Right atrium auricular region (tissue), 2 donors: ENCODE measurements at places on chromosomes 1 and 21.
A peak's percentile ranks its signal among the peaks of the same experiment; 100 is the strongest.

DNA sequence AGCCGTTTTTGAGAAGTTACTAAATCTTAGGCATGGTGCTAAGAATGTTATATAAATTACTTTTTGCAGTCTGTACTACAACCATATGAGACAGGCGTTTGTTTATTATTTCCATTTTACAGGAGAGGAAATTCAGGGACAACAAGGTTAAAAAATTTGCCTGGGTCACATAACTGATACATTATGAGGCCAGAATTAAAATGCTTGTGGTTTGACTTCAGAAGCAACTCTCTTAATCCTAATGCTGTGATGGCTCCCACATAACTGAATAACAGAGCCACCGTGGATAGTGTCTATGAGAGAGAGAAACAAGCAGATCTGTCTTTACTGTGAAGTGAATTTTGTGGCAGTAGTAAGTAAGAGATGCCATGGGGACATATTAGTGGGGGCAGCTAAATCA is 184.9 kb downstream of the NCAM2 start:
- no peak for DNase-seq

GRCh38 chr1:90434460-90434859 is 282.6 kb downstream of the BARHL2 start:
- DNase-seq: no peak

DNA sequence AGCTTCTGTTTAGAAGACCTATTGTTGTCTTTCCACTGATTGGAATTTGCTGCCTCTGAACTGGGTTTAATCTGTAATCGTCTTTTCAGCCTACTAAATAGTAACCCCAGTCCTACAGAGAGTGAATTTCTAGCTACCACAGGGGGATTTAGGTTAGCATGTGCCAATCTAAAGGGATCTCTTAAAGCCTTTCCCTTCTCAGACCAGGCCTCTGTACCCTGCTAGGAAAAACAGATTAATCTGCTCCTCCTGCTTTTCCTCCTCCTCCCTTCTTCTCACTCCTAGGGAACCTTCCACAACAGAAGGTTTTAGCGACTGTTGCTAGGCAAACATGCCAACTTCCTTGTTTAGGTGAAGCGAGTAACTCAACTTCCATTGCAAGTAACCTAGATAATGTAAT is 1.3 kb upstream of the RC3H1 start:
- no peak for DNase-seq

DNA sequence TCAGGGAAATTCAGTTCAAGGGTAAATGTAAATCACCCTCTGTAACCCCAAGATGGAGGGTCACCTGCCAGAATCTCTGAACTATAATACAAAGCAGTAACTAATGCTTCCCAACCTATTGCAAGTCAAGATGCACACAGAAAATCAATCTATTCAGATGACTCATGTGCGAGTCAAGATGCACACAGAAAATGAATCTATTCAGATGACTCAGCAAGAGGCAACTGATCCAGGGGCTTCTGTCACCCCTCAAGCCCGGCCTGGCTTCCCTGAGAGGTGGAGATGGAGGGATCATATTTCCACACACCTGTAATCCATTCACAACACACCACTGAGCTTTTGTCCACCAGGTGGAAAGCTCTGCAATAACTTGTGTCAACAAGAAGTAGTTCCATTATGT is 17.4 kb upstream of the HIVEP3 start:
- DNase-seq: no peak

GRCh38 chr1:156566436-156566835 is 5.9 kb downstream of the IQGAP3 start:
- DNase-seq: no peak

- no peak for DNase-seq
These were observed 1141.6 kb upstream of the ADGRL2 start for GRCh38 chr1:80659161-80659560.

DNA sequence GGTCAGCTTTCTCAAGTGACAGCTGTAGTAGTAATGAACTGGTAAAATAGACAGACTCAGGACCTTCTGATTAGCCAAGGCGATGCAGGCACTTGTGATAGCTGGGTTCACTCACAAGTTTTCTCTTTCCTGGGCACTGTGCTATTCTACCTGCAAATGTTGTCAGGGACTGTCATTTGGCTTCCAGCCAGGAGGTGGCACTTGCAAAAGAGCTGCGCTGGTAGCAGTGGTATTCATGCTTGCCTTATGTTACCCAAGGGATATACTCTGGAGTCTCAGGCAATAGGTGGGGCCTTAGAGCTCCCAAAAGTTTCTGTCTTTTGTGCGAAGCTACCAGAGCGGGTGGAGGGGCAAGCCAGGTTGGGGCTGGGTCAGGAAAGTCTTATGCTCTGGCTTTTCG is 23.5 kb downstream of the IFI44 start:
- DNase-seq: no peak

DNA sequence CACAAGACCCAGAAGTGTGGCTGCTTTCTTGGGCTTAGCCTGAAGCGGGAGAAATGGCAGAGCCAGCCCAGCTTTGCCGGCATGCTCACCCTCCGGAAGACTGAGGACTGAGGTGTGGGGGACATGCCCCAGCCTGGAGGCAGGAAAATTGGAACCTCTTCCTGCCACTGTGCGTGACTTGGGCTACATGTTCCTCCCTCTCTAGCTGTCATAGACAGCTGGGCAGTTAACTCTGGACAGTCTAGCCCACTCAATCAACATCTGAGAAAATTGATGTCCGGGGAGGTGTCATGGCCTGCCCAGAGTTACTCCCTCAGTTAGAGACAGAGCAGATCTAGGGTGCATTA is 59.7 kb downstream of the UBE2T start:
- DNase-seq: no peak

GRCh38 chr1:212536586-212536985 is 72.0 kb upstream of the ATF3 start:
- DNase-seq: no peak

- no peak for DNase-seq
These were observed 82.4 kb upstream of the BCL10 start for GRCh38 chr1:85358702-85359438.

DNA sequence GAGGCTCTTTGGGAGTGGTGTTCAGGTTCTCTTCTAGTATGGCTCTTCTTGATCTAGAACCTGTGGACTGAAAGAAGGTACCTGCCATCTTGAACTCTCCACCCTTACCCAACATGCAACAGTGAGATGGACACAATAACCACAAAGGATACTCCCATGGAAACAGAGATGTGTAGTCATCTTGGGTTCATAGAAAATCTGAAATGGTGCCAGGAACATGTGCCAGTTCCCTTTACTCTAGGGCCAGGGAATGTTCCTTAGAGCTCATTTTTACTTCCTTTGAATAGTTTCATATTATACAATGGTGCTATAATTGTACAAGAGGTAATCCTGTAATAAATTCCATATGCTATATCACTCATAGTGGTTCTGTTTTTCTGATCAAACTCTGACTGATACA is 13.2 kb upstream of the SCYL3 start:
- DNase-seq: no peak

DNA sequence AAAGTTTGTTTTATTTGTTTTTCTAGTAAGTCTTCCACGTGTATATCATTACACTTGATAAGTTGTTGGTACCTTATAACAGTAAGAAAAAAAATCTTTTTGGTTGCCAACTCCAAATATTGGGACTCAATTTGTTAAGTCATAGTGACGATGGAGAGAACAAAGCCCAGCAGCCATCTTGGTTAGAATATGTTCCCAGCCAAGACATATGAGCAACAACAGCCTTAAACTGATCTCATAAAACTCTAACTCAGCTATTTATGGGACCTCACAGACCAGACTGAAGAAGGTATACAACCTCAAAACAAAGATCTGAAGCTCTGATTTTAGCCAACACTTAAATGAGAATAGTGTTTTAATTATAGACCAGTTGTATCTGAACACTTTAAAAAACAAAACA is 281.3 kb downstream of the VAV3 start:
- DNase-seq: no peak

- DNase-seq: no peak
These were observed 165.4 kb upstream of the KCNK2 start for GRCh38 chr1:214917081-214917635.

- DNase-seq: peak; percentile 85
These were observed 6.2 kb downstream of the RASSF5 start for GRCh38 chr1:206513312-206514111.

DNA sequence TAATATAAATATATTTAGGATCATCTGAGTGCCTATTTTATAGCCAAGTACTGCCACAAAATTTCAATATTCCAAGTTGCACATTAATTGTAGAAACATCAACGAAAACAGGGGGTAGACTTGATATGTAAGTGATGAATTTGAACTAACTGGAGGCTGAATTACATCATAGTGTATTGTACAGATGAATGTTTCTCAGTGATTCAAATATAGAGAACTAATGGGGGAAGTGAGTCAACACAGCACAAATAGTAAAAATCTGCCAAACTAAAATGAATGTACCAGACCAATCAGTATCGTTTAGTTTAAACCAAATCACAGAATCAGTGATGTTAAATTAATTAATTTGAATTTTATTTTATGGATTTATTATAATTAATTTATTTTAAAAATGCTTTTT is 42.8 kb downstream of the RTCA start:
- no peak for DNase-seq

DNA sequence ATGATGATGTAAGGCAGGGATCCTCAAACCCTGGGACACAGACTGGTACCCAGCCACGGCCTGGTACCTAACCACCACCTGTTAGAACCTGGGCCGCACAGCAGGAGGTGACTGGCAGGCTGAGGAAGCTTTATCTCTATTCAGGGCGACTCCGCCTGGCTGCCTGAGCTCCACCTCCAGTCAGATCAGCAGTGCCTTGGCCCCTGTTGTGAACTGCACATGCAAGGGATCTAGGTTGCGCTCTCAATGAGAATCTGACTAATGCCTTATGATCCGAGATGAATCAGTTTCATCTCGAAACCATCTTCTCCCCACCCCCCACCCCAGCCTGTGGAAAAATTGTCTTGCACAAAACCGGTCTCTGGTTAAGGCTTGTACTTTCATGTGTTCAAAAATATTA is 4.2 kb downstream of the RNPC3 start:
- no peak for DNase-seq

DNA sequence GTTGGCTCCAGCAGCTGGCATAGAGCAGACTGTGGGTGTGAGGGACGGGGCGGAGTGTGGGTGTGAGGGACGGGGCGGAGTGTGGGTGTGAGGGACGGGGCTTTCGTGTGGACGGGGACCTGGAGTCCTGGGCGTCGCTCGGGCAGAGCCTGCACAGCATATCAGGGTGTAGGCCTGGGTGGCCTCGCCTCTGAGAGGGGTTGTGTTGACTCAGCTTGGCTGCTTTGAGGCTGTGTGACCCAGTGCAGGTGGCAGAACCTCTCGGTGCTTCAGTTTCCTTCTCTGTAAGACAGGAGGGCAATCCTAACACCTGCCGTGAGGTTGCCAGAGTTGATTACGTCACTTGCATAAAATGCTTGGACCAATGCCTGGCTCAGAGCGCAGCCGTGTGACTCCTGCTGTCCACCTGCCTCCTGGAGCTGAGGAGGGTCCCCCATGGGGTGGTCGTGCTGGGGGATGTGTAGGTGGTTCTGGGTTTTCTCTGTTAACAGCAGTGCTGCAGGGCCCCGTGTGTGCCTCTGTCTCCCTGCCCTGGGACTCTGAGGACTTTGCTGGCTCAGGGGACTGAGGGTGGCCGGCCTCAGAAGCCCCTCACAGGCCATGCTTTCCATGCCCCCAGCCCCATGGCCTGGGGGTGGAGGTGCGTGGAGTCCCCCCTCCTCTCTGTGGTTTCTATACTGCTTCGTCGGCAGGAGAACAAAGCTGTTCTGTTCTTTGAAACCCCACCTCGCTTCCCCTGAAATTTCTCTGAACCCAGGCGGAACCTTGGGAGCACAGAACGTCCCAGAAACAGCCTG is 15.4 kb downstream of the PDXK start:
- no peak for DNase-seq

DNA sequence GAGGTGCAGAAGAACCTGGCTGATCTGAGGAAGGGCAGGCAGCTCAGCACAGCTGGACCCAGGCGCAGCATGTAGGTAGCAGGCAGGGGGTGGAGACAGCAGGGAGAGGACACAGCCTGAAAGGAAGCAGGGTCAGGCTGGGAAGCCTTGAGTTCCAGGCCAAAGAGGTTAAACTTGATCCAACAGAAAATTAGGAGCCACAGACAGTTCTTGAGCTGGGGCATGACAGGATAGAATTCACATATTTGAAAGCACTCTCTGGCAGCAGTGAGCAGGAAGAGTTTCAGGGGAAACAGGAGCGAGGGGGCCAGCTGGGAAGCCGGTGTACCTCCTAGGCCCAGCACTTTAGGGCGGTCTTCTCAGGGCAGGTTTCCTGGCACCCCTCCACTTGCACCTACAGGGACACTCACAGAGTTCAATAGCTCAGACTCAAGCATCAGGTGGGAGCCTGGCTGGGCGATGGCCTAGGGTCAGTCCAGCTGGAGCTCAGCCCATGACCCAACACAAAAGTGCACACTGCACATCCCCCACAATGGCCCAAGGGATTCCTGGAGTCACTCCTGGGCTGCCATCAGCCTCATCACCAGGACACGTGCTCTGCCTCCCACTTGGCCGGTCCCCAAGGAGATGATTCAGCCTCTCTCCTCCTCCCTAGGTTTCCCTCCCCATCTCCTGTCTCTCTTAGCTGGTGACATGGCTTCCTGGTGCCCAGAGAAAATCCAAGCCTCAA is 22.7 kb downstream of the MATN1 start:
- DNase-seq: peak; percentile 75

- DNase-seq: no peak
These were observed 1.3 kb downstream of the SIPA1L2 start for GRCh38 chr1:232628335-232629249.

- no peak for DNase-seq
These were observed 357.2 kb downstream of the RGS7 start for GRCh38 chr1:240999826-241000225.

- no peak for DNase-seq
These were observed 102.8 kb downstream of the CASZ1 start for GRCh38 chr1:10693497-10694273.

DNA sequence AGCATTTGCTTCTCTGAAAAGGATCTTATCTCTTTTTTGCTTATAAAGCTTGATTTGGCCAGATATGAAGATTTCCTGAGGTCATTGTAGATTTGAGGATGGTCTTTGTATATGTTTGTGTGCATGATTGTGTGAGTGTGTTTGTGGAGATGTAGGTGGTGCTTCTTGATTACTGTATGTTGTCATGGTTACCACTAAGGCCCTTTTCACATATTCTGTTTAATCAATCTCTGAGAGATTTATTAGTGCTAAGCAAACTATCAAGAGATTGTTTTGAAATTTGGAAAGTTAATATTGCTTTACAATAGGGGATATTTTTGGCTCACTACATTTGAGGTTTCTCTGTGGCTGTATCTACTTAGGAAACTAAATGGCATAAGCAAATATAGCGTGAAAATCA is 191.7 kb downstream of the S1PR1 start:
- DNase-seq: no peak

- DNase-seq: no peak
These were observed 102.2 kb upstream of the HAO2 start for GRCh38 chr1:119266386-119266785.
